ENCODE measurements at places on chromosomes 7 and 10. TPM values are rescaled to one million over a fixed set of nuclear protein-coding genes. Genes with fewer than 3 reads are reported as not detected.

Gene ACADSB
- 8.1 TPM for total RNA-seq

Gene CYP2E1
- 0.44 TPM for total RNA-seq

Gene PANK1
- total RNA-seq = 7.1 TPM

Gene CLCN1
- not detected for total RNA-seq

Gene HMX2
- not detected for total RNA-seq

Gene CYP3A4
- total RNA-seq = not detected

Gene FOXP2
- 10.9 TPM for total RNA-seq

Gene TWIST1
- 118 TPM for total RNA-seq

Gene SLC18A3
- not detected for total RNA-seq

Gene NEUROG3
- total RNA-seq = not detected

Gene NAPEPLD
- 18.9 TPM for total RNA-seq

Gene PARD3
- 36.8 TPM for total RNA-seq

Gene NDUFB2
- total RNA-seq = 170 TPM

Gene DYDC2
- total RNA-seq = not detected

Gene CPA2
- total RNA-seq = not detected

Gene NRCAM
- 0.50 TPM for total RNA-seq

Gene TAS2R4
- 1.7 TPM for total RNA-seq

Gene ADARB2
- not detected for total RNA-seq

Gene SORBS1
- 0.17 TPM for total RNA-seq

Gene PIP4K2A
- total RNA-seq = 56.6 TPM

Gene CALML5
- not detected for total RNA-seq

Gene NKX6-2
- not detected for total RNA-seq

Gene SUPV3L1
- 29.8 TPM for total RNA-seq

Gene BAIAP2L1
- 1.3 TPM for total RNA-seq

Gene PCDH15
- under 0.01 TPM for total RNA-seq

Gene AS3MT
- total RNA-seq = 7.6 TPM

Gene NUTM2A
- 2.3 TPM for total RNA-seq

Gene FLNC
- 462 TPM for total RNA-seq

Gene BMPER
- total RNA-seq = 11.2 TPM

Gene CRYGN
- 0.58 TPM for total RNA-seq

Gene MRPS16
- 68.0 TPM for total RNA-seq

Gene DENND2A
- 69.6 TPM for total RNA-seq

Gene LIPA
- 63.7 TPM for total RNA-seq

Gene ADRB1
- under 0.01 TPM for total RNA-seq

Data from smooth muscle cell of trachea (primary cell).